ENCODE measurements at places on chromosomes 1 and 21.

DNA sequence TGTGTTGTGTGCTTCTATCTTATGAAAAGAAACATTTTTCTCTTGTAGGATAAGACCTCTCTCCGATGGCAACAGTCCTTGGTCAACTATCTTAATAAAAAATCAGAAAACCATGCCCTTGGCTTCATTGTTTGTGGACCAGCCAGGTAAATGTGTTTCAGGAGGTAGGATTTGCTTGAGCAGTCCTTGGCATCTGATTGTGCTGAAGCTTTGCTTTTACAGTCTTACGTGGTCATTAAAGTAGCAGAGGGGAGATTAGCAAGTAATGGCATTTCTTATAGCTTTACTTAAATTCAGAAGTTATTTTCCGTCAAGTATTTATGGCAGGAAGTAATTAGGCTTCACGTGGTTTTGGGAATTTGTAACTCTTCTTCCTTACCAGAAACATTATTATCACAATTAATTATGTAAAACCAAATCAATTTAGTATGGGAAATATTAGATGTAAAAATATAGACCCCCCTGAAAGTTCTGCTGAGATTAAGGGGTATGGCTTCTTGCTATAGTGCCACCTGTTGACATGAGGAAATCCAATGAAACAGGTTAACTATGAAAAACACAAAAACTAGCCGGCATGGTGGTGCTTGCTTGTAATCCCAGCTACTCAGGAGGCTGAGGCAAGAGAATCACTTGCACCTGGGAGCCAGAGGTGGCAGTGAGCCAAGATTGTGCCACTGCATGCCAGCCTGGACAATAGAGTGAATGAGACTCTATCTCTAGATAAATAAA lies 49.0 kb downstream of the MAP3K21 start:
- DNase-seq = no peak

DNA sequence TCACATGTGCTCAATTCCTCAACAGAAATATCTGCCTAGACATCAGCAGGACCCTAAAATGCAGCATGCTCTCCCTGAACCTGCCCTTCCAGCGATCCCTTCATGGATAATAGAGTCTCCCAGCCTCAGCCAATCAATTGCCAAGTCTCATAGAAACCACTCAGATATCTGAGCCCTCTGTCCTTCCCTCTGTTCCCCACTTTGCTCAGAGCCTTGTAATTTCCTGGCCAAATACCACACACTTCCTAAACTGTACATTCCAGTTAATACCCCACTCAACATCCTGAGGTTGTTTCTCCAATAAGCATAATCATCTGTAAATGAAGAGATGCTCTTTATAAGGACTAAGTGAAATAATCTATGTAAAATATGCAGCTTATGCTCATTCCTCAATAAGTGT lies 59.3 kb upstream of the PTGFRN start:
- no peak for DNase-seq

DNA sequence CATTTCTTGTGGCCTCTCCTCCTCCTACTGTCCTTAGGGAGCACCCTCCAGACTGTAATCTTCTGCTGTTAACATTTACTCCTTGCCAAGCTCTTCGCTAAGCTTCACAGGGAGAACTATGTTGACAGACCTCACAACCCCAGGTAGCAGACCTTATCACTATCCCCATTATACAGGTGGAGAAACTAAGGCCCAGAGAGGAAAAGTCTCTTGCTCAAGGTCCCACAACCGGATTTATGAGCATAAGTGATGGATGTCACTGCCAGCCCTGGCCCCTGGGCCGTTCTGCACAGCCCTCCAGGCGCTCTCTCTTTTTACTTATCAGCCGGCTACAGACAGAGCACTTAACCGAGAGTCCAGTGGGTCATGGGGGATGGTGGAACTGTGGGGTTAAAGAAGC lies 18.1 kb downstream of the LYPD8 start:
- DNase-seq = no peak

DNA sequence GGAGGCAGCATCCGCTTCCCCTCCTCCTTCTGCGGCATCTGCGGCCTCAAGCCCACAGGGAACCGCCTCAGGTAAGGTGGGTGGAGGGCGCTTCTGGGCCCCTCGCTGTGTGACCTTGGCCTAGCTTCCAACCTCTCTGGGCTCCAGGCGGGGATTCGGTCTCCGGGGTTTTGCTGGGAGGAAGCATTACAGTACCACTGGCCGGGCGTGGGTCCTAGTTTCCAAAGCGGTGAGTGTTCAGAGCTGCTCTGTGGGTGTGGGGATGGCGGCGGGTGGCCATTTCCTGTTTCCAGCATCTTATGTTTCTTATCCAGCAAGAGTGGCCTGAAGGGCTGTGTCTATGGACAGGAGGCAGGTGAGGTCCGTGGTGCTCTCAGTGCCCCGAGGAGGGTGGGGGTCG lies 11.6 kb downstream of the FAAH start:
- DNase-seq = no peak

- DNase-seq = no peak
Measured at GRCh38 chr1:13766592-13767564, 66.9 kb downstream of the PRDM2 start.

DNA sequence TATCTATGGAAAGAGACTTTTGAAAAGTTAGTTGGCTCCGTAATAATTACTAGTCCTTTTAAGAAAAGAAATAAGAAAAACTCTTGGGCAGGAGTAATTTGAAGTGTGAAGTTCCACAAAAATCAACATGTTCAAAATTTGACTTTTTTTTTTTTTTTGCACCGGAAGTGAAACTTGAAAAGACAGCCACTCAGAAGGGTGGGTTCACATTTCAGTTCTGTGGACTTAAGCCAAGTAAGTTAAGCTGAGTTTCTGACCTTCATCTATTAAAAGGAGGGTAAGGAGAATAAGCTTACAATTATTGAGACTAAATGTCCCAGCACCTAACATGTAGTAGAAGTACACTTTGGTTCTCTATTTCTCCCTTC lies 11.0 kb downstream of the RO60 start:
- no peak for DNase-seq

DNA sequence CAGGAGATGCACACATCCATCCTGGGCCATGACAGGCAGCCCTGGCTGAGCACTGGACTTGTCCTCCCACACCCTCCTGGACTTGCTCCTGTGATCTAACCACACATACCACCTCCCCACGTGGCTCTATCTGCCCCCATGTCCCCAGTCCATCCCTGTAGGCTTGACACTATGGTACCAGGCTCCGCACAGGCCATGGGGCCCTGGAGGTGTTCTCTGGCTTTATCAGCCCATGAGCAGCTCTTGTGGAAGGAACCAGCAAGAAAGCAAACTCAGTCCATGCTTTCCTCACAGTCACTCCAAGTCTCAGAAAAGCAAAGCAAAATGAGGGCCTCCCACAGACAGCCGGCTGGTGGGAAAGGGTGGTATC lies 61.6 kb downstream of the CD46 start:
- no peak for DNase-seq

DNA sequence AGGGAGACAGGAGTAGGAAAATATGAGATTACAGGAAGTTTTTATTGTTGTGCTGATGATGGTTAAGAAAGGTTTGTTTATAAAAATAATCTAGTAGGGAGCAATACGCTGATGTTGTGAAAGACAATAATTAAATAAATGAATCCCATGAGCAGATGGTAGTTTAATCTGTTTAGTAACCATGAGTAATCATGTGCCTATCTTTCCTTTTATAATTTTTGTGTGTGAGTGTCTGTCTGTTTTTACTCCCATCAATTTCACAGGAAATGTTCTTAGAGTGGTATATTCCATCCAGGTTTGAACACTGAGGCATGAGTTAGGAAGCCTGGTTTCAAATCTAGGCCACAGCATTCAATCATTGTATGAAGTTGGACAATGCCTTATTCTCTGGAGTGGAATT lies 180.5 kb downstream of the OLFM3 start:
- DNase-seq = no peak

- no peak for DNase-seq
Measured at GRCh38 chr1:30305519-30305918, 417.9 kb downstream of the MATN1 start.

DNA sequence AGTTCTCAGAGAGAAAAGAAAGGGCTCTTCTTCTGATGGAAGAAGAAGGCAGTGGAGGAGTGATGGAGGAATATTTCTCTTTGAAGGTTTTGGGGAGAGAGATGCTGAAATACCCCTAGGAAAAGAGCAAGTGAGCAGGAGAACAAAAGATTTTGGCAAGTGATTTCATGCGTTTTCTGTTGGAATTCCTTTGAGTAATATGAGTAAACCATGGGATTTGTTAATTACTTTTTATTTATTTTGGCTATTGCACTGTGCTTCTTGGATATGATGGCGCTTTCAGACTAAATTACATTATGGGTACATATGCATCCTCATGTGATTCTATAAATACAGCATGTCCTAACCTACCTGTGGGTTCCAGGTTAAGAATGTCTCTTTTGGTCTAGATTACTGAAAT lies 210.1 kb upstream of the PTGFR start:
- DNase-seq = no peak

GRCh38 chr1:156070548-156070947 lies 9.6 kb downstream of the RAB25 start:
- no peak for DNase-seq

GRCh38 chr1:194517567-194517966 lies 1331.2 kb upstream of the B3GALT2 start:
- no peak for DNase-seq

DNA sequence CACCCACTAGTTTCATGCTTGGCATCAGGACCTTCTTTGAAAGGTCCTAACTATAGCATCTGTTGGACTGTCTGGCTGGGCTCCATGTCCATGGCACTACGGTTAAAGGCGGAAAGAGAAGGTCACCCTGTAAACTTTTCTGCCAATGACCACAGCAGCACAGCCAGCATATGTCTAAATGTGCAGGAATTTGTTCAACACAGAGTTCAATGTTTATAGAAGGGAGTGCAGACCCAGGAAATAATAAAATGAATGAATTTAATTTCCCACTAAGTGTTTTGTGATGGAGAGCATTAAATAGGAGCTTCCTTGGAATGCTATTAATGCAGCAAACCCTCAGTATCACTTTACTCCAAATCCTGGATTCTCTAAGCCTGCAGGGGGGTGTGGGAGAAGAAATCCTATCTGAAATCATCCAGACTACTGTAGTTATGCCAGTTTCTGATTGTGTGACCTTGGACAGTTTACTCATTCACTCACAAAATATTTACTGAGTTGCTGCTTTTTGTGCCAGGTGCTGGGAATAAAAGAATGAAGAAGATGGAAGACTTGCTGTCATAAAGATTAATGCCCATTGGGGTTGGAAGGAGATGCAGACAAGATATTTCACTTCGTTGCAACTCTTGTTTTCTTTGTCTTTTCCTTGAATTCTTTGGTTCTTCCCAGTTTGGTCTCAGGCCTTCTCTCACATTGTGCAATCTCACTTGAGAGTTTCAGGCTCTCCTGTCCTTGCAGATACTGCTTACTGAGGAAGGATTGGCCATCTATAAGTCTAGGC lies 195.0 kb downstream of the ROR1 start:
- DNase-seq = no peak

- peak; percentile 81 for DNase-seq
Measured at GRCh38 chr1:155000726-155001424, 1.7 kb upstream of the ZBTB7B start.

DNA sequence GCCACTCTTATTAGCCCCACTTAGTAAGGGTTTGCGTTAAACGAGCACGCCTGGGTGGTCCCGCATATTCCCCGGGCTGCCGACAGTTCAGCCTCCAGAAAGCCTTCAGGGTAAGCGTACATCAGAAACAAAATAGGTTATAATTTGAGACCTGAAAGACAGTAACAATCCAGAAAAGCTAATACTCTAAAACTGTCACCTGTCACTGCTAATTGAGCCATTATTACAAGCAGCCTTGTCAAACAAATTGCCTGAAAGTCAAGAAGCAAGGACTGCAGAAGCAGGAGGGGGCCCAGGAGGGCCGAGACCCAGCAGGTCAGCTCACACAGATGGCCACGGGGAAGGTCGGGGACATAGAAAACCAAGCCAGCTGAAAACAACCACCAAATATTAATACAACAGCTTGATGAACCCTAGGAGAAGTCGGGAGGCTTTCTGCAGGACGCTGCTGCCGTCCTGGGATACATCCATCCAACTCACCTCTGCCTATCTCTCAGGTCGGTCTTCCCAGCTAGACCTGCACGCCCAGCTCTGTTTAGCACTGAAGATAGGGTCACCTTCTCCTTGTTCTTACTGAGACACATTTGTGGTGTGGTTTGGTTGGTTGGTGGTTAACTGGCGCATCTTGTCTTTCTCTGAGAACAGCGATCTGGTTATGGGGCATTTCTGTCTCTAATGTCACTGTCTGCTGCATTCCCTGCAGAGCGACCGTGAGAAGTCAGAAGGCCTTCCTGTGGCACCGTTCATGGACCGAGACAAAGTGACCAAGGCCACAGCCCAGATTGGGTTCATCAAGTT lies 110.8 kb downstream of the WDR4 start:
- DNase-seq = no peak

DNA sequence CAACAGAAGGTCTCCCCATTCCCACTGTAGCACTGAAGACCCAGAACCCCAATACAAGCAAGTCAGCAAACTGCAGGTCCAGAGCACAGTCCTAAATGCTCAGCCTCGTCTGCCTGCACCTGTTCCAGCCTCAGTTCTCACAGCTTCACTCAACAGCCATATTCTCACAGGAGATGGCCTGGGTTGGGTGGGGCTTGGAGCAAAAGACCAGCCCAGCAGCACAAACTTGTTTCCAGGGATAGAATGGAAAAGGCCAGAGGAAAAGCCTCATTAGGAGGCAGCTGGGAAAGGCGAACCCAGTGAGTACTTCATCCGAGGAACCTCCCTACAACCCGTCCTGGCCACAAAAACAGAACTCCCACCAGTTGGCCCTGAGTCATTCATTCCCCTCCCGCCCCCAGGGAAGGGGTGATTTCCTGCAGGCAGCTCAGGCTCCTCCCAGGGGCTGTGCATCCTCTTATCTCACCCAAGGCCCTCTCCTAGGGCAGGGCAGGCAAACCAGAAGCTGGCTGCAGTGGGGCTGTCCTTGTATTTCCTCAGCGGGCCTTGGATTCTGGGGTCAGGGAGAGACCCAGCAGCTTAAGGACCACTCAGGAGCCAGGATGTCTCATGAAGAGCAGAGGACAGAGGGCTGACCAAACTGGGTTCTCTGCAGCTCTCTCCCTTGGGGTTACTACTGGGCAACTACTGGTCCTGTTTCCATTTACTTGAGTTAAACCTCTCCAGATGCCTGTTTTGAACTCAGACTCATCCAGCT lies 7.4 kb upstream of the MPL start:
- no peak for DNase-seq

DNA sequence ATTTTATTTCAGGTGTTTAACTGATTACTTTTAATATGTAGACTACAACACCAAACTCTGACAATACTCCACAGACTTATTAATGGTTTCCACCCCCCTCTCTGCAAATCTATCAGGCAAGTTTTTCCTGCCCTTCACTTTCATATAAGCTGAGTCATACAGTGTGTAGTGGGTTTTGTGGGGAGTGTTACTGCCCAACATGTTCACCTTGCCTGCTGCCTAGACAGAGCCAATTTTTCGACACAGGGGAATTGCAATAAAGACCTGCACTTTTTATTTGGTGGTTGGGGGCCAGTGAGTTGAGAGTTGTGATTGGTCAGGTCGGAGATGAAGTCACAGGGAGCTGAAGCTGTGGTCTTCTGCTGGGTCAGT lies 119.7 kb downstream of the PPIAL4G start:
- no peak for DNase-seq

All from T-helper 22 cell (primary cell).